ENCODE measurements at places on chromosomes 6 and 20.

- DNase-seq = no peak
These were observed at the start of gene TSPO2 for GRCh38 chr6:41042226-41043055. TSS of gene TSPO2 (plus strand) at chr6:41042467. CDS start at chr6:41042986, 519 bp downstream.

DNA sequence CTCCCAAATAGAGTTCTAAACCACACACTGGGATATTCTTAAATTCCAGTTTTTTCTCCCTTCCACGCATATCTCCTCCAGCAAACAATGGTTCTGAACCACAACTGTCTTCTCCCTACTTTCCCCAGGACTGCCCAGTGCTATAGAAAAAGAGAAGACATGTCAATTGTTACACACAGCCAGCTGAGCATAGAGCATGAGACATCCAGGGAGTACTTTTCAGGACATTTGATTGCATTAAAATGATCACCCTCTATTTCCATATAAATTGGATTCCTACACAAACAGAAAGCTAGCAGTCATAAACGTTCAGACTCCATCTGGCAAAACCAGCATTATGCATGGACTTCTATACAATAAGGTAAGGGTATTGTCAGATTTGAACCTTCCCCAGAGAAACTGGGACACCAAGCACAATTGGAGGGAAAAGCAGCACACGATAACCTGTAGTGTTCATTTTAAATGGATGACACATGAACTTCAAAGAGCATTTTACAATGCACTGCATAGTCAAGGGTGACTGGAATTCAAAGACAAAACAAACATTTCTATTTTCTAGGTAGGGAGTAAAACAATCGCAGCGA lies 93.1 kb upstream of the HEY2 start:
- DNase-seq = no peak

DNA sequence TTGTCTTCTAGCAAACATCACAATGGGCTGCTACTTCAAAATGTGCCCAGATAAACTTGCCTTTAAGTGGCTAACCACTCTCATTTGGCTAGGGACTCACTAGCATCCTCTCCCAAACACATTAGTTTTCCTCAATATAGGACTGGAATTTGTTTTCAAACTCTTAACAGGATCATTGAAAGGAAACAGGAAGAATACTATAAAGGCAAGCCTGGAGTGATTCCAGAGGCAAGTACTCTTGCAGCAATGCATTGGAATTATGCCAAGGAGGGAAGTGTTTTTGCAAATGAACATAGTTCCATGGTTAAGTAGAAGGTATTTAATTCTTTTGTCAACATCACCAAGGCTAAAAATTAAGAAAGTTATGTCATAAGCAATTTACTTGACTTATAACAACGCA lies 12.2 kb downstream of the EPHA7 start:
- DNase-seq = no peak

DNA sequence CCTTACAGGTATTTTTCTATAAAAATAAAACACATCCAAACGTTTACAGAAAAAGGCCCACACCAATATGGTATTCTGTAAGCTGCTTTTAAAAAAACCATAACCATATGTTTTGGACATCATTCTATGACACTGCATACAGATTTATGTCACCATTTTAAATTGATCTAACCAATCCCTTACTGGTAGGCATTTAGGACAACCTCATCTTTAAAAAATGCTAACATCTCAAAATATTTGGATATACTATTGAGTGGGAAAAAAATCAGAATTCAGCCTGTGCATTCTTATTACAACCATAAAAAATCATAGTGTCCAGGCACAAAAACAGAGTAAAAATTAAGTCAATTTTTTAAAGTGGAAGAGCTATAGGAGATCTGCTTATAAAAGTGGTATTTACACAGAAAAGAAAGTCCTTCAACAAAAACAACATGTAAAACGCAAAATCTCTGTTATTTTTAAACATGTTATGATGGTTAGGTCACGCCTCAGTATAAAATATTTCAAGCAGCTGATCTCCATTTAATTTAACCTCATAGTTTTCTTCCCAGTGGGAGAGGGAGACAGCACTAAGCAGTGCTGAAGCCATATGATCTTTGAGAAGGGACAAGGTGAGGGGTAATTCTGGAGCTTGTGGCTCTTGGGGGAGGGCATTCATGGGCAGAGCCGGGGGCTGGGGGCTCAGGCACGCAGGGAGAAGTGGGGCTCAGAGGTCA lies 21.2 kb downstream of the TRAM2 start:
- DNase-seq = no peak

- no peak for DNase-seq
These were observed 165.6 kb downstream of the ATXN1 start for GRCh38 chr6:16595514-16596120.

- DNase-seq = no peak
These were observed 26.1 kb upstream of the JAG1 start for GRCh38 chr20:10699941-10700340.

GRCh38 chr20:58274384-58274783 lies 35.1 kb upstream of the RAB22A start:
- no peak for DNase-seq

- DNase-seq = no peak
These were observed 43.4 kb upstream of the MRGBP start for GRCh38 chr20:62752671-62753501.

DNA sequence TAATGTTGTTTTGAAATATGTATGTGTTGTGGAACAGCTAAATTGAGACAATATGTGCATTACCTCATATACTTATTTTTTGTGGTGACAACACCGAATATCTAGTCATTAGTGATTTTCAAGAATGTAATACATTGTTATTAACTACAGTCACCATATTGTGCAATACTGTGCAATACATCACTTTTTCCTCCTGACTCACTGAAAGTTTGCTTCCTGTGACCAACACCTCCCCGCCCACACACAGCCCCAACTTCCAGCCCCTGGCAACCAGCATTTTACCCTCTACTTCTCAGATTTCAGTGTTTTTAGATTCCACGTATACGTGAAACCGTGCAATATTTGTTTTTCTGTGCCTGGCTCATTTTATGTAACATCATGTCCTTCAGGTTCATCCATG lies 627.9 kb downstream of the PRKN start:
- DNase-seq = no peak

GRCh38 chr6:21404577-21404976 lies 189.0 kb upstream of the SOX4 start:
- no peak for DNase-seq

DNA sequence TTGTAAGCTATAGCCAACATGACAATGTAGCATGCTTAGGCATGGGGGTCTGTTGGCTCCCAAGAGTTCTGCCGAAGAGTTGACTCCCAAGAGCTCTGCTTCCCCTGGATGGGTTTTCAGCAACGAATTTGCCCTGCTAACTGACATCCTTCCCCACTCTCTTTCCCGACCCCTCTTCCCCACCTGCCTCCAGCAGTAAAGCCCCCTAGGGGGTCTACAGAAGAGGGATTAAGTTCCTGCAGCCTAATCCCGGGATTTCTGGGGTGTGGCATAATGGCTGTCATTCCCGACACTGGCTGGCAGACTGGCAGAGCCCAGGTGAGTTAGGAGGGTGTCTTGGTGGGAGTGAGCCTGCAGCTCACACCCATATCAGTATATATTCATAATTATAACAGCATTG lies 121.0 kb upstream of the ZNF184 start:
- DNase-seq = no peak

GRCh38 chr6:45917439-45917838 lies 98.2 kb downstream of the CLIC5 start:
- no peak for DNase-seq

DNA sequence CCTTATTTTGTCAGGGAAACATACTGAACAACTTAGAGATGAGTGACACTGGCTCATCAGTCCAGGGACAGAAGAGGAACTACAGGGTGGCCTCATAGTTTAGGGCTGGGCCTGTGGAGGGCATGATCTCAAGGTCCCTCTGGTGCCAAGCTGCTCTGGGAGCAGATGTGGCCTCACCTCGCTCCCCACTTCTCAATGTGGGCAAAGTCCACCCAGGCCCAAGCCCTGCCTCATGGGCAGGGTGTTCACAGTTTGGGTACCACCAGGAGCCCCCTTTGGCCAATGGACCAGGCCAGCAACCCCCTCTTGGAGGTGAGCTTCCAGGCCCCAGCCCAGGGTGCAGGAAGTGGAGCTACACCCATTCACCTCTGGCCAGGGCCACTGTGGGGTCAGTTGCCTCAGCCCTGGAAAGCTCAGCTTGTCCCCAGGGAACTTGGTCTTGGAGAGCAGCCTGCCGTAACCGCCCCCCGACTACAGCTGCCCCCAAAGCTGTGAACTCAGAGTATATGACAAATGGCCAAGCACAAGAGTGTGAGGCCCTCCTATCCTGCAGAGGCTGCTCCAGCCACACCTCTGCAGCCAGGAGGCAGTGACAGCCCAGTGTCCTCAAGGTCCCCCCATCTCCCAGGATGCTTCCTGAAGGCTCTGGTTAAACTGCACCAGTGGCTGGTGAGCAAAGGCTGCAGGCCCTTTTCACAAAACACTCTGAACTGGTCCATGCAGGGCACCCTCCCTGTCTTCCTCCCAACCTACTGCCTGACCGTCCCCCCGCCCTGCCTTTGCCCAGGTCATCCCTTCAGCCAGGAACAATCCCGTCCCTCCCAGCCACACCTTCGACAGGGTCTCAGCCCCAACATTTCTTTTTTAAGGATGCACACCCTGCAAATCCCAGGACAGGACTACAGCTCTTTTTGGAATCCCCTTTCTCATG lies 3.6 kb downstream of the ADISSP start:
- DNase-seq = no peak

- DNase-seq = no peak
These were observed 1.2 kb upstream of the C6orf62 start for GRCh38 chr6:24720131-24720603.

GRCh38 chr6:36025260-36025931 lies 955 bp upstream of the SLC26A8 start:
- DNase-seq = no peak

GRCh38 chr6:124983383-124984083 lies 21.3 kb downstream of the RNF217 start:
- DNase-seq = no peak

DNA sequence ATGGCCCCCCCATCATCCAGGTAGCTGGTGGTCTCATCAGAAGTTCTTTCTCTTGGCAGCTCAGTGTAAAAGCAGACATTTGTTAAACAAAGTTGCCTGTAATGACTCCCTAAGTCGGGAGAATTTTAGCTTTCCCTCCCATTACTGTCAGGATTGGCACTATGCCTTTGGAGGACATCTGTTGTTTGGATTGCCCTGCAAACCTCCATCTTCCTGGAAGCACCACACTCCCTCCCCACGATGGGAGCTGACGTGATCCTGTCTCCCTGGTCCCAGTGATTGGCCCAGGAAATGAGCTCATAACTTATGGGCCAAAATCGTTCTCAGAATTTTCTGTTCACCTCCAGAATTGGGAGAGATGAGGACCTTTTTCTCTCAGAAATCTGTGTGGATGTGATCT lies 42.6 kb upstream of the CNR1 start:
- peak; percentile 74 for DNase-seq

DNA sequence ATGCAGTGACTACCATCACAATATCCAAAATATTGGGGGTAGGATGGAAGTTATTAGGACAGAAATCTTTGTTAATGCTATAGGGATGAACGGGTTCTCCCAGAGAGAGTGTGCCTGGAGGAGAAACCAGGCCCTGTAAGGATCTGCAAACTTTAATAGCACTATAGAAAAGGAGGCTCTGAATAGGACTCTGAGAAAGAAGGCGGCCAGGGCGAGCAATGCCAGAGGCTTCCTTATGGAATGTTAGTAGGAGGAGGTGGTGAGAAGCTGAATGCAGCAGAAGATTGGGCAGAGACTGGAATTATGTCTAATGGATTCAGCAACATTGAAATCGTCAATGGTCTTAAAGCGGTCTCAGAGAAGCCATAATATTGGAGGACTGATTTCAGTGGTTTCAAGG lies 84.6 kb upstream of the SYNDIG1 start:
- DNase-seq = no peak

DNA sequence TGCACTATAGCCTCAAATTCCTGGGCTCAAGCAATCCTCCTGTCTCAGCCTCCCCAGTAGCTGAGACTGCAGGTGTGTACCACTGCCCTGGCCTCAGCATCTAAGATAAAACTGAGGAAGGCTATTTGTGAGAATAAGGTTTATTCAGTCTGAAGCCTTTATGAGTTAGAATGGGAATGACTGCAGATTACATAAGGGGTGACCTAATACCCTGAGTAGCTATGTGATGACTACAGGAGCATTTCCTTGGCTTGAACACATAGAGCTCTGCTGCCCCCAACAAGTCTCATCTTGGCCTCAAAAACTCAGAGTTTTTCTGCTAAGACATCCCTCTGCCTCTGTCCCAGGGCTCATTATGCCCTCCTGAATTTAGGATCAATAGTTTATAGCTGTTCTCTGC lies 7.6 kb downstream of the GSS start:
- DNase-seq = no peak

GRCh38 chr6:21115111-21115510 lies 478.4 kb upstream of the SOX4 start:
- no peak for DNase-seq

DNA sequence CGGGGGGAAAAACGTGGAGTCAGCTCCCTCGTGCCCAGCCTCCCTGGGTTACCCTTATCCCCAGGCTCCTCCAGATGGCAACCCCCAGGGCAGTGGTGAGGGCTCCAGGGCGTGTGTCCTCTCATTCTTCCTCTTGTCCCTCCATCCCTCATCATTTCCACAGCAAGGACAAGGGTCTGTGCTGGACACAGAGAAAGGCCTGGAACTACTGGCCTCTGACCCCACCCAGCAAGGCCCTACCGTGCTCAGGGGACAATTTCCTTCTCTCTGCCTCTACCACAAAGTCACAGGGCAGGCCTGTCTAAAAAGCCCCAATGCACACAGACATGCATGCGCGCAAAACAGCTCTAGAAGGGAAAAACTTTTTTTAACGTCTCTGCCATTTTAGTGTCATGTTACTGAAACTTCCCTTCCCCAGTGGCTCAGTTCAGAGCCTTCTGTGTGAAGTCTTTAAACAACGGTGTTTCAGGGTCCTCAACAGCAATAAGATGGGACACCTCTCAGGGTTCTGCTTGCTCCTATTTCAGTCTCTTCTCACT lies 1.1 kb upstream of the SLC35B2 start:
- DNase-seq = no peak

- DNase-seq = no peak
These were observed 16.1 kb upstream of the GRM4 start for GRCh38 chr6:34161857-34162515.
